ENCODE measurements at places on chromosomes 6 and 20.

DNA sequence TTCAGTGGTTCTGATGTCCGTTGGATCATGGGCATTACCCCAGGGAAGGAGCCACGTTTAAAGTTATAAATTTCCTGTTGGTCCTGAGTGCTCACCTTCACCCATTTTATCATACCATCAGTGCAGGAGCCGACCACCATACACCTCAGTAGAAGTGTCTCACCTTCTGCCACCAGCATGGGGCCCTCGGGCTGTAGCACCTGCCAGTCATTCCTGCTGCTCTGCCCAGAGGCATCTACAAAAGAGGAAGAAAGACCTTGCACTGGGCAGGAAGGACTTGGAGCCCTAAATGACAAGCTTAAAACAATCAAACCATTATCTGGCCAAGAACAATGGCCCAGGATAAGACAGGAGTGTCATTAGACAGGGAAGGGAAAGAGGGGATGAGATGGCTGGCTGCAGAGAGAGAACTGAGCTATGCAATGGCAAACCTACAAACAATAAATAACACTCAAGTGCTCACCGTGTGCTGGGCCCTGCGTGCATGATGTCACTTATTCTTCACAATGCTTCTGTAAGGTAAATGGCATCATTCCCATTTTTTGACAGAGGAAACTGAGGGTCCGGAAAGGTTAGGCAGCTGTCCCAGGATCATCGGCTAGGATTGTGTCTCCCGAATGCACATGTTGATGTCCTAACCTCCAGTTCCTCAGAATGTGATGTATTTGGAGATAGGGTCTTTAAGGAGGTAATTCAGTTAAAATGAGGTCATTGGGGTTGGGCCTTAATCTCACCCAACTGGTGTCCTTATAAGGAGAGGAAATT, 11.2 kb downstream of the SIRPB2 start:
- DNase-seq: no peak

DNA sequence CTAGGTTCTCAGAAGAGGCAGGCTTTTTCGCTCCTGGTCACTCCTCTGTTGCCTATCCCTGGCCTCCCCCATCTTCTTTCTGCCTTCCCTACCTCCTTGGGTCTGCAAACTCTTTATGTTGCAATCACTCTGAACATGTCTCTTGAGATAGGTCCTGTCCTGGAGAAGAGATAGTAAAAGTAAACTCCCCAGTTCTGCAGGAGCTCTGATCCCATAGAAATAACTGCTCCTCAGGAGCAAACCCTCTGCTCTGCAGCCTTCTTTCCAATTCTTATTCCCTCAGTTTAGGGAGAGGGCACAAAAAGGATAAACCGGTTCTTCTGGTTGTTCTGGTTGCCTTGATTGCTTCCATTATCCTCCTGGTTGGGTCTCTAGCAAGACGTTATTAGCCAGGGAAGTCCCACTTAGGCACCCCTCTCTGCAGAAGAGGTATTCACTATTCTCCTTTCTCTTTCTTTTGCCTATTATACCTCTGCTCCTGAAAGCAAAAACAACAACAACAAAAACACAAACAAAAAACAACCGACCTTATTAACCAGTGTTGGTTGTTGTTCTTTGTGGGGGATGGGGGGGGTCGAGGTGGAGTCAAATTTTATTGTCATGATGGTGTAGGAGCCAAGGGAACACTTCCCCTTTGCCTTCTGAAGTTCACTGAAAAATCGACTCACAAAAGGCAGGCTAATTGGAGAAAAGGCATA, 973 bp downstream of the TRIM38 start:
- no peak for DNase-seq

GRCh38 chr6:133099573-133099972, 141.6 kb upstream of the EYA4 start:
- no peak for DNase-seq

GRCh38 chr6:56204134-56204533, 43.2 kb downstream of the COL21A1 start:
- DNase-seq: no peak

GRCh38 chr6:15267221-15267620, 21.4 kb downstream of the JARID2 start:
- no peak for DNase-seq
